Stimulated activated CD8-positive, alpha-beta memory T cell treated with anti-CD3 and anti-CD28 coated beads, Interleukin-4, amount 100 ng/mL, for 48 hours (primary cell): ENCODE measurements at places on chromosomes 13 and 19.

DNA sequence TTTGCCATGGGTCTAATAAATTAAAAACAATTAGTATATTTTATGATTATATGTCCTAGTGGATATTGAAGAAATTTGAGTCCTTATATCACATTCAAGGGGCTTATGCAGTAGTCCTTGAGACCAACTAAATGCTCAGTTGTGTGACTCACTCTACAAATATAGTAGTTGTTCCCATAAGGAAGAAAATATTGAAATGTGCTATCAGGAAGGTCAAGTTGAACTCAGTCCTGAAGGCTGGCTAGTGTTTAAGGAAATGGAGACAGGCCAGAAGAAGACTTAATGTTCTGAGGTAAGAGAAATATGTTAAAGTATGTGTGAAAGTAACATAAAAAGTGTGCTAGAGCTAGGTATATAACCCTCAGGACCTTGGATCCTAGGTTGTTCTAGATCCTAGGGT, 766.1 kb upstream of the GPC6 start:
- no peak for DNase-seq

GRCh38 chr19:7109678-7110289, 40.3 kb downstream of the ZNF557 start:
- no peak for DNase-seq

DNA sequence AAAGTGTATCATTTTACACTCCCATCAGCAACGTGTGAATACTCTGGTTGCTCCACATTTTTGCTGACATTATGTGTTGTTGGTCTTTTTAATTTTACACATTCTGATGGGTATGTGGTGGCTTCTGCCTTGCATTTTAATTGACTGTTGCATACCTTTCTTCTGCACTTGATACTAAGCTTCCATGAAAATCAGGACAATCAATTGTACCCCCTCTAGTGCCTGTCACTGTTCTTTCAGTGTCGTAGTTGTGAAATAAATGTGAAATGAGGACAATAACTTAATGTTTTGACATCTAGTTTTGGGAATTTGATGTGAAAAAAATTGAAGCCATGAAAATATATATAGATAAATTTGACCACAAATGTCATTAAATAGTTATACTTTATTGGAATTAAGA, 6.7 kb downstream of the IFT88 start:
- no peak for DNase-seq

DNA sequence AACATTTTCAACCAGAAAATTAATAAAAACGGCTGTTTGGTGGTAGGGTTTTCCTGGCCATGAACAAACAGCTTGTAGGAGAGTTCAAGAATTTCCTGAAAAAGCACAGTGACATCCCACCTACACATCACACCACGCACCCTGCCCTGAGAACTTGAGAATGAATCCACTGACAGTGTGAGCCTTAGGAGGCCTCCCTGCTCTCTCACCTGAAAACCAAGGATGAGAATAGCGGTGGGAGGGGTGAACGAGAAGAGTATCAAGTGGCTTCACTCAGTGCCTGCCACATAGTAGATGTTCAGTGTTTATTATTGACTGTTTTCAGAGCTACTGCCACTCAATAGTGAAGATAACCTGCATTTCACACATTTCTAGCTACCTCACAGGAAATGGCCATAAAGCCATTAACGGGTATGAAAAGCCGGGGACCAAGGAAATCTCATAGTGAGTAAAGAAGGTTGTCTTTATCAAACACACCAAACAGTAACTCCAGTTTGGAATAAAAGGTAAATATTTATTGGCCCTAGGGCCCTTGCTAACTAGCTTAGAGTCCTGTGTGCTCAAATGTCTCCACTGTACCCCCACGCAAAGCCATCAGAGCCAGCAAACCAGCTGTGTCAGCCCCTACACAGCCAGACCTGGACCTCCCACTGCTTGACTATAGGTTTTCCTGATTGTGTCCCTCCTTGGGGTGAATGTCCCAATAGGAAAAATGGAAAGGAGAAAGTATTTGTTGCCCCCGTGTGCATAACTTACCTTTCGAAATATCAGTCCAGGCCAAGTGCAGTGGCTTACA, 40.6 kb downstream of the TPT1 start:
- DNase-seq = no peak

DNA sequence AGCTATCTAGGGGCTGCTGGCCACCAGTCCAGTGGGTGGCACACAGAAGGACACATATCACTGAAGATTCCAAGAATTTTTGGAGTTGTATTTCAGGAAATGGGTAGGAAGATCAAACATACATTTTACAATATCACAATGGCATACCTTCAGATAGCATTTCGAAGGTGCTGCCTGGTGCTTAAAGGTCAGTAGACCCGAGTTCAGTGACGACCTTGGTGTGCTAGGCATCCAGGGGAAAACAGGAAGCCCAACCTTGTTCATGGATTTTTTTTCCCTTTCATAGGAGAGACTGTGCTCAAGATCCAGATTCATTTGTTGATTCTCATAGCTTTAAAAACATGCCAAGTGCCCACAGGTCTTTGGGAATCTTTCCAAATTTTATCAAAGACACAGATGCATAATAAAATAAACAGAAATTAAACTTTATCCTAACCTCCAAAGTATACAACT, 51.0 kb upstream of the RCBTB2 start:
- DNase-seq = no peak

DNA sequence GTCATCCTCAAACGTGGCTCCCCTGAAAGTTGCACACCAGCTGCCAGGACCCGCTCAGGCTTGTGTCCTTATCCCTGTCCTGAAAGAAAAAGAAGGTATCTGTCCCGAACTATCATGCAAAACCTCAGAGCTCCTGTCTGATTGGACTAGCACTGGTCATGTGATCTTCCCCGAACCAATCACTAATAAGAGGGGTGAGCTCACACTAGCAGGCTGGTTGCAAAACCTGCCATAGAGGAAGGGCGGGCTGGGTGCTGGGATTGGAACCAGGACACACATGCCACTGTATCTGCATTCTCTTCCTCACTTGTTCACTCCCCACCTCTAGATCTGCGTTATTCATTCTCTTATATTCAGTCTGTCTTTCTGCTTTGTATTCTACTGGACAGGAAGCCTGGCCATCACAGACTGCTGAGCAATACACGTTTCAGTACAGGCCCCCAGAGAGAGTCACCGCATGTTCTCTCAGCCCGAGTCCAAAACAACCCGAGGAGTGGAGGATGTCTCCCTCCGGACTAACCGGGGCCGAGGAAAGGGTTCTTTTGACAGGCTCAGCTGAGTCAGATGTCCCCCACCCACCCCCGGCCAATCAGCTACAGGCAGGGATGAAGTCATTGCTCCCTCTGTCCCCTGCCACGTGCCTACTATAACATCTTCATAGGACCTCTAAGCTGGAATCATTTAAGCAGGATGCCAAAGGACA, 97.7 kb downstream of the SIPA1L3 start:
- no peak for DNase-seq
